ENCODE measurements at places on chromosomes 1 and 21.

- no peak for DNase-seq
These were observed 9.8 kb upstream of the CAPZB start for GRCh38 chr1:19495000-19495656.

GRCh38 chr1:33056426-33056825 is 19.7 kb upstream of the AK2 start:
- no peak for DNase-seq

GRCh38 chr1:169924829-169925228 is 31.1 kb upstream of the SCYL3 start:
- DNase-seq = no peak

DNA sequence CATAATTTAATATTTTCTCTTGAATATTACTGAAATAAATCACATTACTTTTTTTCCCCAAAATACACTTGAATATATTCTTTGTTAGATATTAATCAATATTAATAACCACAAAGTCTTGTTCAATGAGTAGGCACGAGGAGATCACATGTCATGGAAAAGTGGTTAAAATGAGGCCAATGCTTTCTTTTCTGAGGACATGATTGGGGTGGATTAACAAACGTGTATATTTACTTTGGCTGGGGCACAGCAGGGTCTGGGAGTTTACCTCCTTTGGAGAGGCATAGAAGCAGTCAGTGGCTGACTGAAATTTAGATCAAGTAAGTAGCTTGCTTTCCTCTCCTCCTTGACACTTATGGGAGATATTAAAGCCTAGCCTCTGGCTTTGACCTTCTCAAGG is 664.3 kb upstream of the B3GALT2 start:
- DNase-seq = no peak

DNA sequence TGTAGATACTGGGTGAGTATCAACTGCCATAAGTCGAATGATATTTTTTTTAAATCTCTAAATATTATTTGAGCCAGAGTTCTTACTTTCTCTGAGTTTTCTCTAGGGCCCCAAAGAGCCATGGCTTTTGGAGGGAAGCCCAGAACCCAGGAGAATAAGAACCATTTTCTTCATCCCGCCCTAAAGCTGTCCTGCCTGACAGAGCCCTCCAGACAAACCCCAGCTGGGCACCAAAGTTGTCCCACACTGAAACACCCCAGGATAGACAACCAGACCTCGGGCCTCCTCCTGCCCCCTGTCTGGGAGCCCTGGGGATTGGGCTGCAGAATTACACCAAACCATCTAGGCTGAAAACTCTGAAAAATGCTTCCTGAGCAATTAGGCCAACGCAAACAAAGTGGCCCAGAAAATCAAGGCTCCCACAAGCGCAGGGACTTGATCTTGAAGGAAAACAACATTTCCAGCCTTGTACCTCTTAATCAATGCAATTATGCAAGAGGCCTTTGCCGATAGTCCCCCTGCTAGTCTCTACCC is 113.1 kb downstream of the RRAGC start:
- no peak for DNase-seq

- DNase-seq = peak; percentile 52
These were observed 39.7 kb upstream of the GJB5 start for GRCh38 chr1:34715139-34715538.

GRCh38 chr1:68521286-68521685 is 24.4 kb upstream of the DEPDC1 start:
- no peak for DNase-seq

DNA sequence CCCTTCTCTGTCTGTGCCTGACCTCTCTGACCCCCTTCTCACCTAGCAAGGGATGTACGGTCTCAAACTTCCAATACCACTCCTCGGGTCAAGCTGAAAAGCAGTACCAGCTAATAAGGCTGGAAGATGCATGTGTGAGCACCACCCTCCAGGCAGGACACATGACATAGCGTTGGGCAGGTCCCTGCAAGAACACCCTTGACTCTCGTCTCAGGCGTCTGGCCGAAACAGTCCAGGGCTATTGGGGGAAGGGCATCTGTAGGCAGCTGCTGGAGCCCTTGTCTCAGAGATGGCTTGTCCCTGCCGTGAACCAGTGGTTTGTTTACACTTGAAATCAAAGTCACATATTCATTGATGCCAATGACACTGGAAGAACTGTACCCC is 56.5 kb downstream of the CD46 start:
- DNase-seq = no peak

DNA sequence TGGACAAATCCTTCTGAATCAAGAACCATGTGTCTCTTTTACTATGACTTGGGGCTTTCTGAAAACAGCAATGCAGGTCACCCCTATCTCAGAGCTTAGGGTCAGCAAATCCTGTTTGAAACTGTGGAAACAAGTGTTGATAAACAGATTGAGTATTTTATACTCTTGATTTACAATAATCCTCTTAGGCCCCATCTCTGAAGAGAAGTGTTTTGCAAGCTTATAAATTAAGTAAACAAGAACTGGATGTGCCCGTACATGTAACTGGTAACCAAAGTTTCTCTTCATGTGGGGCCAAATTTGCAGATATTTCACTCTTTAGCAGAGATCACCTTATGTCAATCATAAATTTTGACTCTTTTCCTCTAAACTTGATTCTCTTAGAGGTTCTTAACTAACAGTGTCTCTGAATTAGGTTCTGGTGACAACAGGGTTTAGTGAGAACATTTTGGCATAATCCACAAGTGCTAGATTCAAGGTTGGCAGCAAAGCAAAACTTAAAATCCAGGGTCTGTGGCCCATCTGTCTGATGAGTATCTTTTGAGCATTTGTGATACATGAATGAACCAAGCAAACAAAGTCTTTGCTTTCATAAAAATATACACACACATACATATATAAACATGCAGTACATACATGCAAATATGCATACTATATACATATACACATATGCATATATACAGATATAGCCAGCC is 183.0 kb upstream of the HOOK1 start:
- no peak for DNase-seq

DNA sequence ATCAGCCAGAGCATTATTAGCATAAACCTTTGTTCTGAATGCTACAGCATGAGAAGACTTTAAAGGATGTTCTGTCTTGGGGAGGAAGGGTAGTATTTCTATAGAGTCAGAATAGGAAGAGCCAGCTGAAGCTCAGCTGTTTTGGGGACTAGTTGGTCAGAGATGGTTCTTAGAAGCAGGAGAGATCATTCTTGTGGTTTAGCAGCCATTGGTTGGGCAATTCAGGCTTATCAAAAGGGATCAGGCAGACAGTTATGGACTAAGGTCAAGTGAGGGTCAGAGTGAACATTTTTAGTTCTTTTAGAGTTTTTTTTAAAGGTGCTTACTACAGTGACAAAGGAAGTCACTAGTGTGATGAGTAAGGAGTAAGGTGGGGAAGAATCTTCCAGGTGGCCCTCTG is 245.5 kb downstream of the RPS6KC1 start:
- DNase-seq = no peak

DNA sequence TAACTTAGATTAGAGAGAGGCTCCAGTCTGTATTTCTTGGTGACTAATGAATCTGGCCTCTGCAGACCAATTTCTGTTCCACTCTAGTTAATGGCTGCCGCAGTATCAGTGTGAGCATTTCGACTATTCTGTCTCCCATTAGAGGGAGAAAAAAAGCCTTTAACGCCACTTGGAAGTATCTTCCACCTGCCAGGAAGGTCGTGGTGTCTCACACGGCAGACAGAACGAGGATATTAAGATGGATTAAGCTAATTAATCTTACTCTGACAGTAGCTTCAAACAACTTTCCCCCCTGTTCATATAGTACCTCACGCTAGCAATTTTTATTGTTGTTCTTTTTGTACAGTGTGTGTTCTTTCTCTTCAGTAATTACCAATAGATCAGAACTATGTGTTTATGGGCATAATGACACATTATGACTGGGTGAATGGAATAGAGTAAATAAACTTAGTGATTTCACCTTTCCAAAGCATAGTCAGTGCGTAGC is 153.8 kb downstream of the ADGRL2 start:
- no peak for DNase-seq

- DNase-seq = no peak
These were observed 67.4 kb downstream of the GPR137B start for GRCh38 chr1:236209713-236210112.

- no peak for DNase-seq
These were observed 141.4 kb upstream of the BEND5 start for GRCh38 chr1:48917901-48918603.

GRCh38 chr1:116915086-116915661 is 5.5 kb downstream of the PTGFRN start:
- no peak for DNase-seq

DNA sequence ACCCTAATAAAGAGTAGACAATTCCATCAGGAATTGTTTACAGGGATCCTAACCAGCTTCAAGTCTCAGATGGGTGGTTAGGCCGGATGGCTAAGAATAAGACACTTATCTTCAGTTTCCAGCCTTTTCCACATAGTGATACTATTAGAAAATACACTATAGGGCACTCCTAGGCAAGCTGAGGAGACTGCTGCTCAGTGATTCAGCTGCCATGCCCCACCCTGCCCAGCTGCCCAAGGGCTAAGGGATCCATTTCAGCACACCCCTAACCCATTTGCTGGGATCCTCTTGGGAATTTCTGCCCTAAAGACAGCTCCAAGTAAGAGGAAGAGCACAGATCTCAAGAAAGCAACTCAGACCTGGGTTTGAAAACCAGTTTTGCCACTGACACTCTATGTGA is 31.9 kb downstream of the PLPP3 start:
- no peak for DNase-seq

DNA sequence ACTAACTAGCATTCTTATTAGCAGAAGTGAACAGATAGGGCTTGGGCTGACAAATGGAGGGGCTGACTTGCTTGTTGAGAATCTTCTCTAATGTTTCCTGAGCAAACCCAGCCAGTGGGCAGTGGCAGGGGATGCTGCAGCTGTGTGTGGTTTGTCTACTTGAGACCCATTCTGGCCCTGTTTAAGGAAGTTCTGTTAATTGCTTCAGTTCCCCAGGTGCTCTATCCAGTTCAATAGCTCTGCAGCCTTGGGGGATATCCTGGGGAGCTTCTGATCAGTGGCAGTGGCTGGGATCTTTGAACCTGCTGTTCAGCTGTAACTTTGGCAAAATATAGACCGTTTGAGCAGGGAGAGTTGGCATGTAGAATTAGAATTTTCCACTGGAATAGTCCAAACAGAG is 137.4 kb downstream of the ZNF326 start:
- DNase-seq = no peak

DNA sequence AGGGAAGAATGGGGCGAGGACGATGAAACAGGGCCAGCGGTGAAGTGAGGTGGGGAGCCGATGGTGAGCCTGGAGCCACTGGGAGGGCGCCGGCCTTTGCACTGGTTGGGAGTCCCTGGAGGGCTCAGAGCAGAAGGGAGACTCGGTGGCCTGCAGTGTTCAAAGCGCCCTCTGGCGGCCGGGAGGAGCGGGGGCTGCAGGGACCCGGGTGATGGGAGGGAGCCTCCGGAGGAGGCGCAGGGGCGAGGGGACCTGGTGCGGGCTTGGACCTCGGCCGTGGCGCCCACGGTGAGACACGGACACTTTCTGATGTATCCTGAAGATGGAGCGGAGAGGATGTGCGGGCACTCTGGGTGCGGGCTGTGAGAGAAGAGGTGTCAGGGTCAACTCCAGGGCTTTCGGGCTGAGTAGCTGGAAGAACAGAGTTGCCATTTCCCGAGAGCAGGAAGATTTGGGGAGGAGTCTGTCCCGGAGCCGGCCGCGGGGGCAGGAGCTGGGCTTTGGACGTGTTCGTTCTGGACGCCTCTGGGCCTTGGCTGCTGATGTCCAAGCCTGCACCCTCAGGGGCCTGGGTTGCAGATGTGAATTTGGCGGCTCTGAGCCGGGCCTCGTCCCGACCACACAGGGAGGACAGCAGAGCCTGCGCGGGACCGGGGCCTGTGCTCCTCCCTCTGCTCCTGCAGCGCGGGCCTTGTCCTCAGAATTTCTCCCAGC is 29.7 kb downstream of the HEYL start:
- peak; percentile 54 for DNase-seq

DNA sequence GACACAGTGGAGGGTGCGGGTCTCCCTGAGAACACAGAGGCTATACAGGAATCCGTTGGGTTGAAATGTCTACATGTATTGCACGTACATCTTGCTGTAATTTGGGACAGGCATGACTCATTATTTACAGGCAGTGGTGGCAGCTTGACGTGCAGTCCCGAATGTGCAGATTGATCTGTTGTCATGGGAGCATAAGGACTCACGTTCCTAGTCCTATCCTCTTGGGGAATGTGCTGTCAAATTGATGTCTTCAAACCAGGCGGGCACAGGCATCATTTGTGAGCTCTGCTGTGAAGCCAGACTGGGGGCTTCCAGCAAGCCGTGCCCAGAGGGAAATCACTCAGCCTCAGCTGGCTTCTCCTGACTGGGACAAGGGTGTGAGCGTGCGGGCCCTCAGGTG is 40.5 kb downstream of the S100B start:
- DNase-seq = no peak

DNA sequence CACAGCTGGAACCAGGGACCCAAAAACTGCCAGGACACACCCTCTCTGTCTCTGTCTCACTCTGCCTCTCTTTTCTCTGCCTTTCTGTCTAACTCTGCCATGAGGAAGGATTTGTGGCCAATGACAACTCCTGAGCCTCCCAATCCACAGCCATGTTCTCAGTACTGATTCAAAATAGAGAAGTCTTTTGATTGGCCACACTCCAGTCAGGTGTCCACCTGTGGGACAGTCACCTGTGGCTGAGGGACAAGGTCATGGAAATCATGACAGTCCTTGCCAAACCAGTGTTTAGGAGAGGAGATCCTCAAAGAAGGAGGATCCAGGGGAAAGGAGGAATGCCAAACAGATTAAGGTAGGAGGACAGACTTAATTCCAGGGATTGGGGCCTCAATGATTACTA is 15.8 kb downstream of the TINAGL1 start:
- no peak for DNase-seq

GRCh38 chr1:47178654-47179016 is 11.2 kb downstream of the PDZK1IP1 start:
- DNase-seq = no peak

DNA sequence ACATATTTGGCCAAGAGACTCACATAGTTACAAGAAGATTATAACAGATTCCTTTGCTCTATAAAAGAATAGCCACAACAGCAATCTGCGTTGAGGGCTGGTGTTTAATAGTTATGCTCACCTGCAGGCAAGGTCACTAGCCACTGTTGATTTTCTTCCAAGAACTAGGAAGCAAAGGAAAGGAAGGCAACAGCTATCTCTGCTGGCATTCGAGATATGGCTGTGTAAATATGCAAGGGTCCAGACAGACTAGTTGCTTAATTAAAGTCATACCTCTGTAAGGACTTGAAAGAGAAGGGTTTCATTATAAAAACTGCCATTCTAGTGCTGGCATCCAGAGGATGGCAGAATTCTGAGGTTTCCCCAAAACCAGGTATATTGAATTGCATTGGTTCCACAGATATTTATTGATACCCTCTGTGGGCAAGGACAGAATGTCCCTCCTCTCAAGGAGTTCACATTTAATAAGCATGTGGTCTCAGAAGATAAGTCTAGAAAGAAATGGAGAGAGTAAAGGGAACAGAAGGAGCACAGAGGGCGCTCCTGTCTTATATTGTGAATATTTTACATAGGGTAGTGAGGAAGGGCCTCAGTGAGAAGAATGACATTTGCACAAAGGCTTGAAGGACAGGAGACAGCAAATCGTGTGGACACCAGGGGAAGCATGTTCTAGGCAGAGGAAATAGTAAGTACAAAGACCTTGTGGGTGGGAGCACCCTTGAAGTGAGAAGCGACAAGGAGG is 23.6 kb upstream of the PLEKHA6 start:
- DNase-seq = no peak

GRCh38 chr1:178541829-178542553 is 29.1 kb downstream of the TEX35 start:
- peak; percentile 39 for DNase-seq

- no peak for DNase-seq
These were observed 133.7 kb downstream of the DMRTA2 start for GRCh38 chr1:50289495-50289894.

GRCh38 chr21:41616031-41616591 is 108.2 kb upstream of the TMPRSS2 start:
- DNase-seq = no peak

All from RKO (cell line).